ENCODE measurements at places on chromosomes 16 and 17.

DNA sequence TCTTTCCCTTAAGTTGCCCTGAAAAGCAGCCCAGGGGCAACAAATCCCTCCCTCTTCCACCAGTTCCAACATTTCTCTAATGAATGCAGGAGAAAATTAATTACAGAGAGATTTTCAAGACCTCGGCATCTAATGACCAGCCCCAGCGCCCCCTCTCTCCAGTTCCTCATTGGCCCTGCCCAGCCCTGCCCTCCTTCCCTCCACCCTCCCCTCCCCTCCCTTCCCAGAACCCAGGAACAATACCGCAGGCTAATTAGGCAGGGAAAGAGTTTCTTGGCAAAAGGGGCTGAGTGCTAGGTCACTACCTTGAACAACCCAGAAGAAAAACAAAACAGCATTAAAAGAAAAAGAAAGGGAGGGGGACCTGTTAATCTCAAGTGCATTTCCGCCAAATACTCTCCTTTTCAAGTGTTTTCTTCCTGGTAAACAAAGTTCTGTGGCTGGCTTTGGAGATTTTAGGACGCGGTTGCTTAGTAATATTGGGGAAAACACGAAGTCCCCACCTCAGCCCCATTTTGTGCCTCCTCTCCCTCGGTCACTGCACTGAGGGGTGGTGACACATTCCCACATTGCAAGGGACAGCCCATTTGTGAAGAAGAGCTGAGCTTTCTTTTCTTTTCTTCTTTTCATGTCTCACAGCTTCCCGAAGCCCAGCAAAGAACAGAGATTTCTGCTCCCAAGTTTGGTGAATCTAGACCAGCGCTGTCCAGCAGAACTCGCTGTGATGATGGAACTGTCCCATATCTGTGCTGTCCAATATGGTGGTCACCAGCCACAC is 215.4 kb downstream of the SOX9 start:
- no peak for DNase-seq

DNA sequence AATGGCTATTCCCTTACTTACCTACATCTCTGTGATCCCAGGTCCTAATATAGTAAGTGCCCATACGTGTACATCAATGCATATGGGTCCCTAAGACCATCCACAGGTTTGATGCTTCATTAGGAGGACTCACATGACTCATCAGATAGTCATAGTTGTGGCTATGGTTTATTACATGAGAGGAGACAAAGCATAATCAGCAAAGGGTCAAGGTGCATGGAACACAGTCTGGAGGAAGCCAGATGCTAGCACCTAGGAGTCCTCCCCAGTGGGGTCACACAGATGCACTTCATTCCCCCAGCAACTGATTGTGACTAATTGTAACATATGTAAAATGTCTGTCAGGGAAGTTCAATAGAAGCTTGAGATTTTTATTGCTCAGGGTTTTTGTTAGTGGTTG is 42.8 kb downstream of the PHKB start:
- DNase-seq, result peak; percentile 19

- no peak for DNase-seq
Observed at GRCh38 chr17:57580055-57580739, 164.9 kb downstream of the CCDC182 start.

DNA sequence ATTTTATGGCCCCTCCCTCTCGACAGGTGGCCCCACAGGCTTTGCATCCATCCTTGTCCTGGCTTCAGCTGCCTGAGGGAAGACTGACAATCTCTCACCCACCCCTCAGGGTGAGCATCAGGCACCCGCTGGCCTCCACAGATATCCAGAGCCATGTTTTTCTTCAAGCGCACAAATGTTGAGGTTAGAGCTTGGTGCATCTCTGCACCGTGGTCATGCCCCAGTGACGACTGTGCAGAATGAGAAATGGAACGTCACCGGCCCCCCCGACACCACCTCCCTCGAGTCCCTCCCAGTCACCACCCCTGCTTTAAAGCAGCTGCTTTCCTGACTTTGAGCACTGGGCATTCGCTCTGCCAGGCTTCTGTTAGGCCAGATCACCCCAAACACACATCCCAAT is 19.8 kb upstream of the TIMP2 start:
- no peak for DNase-seq

DNA sequence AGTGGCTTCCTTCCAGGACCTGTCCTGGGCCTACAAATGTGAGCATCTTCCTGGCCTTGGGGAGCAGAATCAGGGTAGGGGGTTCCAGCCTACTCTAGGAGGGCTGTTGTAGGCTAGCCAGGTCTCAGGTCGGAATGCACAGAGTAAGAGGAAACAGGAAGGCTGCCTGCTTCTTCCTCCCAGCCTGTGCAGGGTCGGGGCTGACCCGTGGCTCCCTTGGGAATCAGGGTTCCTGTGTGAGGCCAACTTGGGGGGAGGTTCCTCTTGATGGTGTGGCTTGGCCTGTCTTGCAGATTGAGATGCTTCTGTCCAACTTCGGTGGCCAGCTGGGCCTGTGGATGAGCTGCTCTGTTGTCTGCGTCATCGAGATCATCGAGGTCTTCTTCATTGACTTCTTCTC is 32.3 kb downstream of the SCNN1G start:
- no peak for DNase-seq

- no peak for DNase-seq
Observed at GRCh38 chr16:85215478-85216118, 103.3 kb upstream of the CIBAR2 start.

DNA sequence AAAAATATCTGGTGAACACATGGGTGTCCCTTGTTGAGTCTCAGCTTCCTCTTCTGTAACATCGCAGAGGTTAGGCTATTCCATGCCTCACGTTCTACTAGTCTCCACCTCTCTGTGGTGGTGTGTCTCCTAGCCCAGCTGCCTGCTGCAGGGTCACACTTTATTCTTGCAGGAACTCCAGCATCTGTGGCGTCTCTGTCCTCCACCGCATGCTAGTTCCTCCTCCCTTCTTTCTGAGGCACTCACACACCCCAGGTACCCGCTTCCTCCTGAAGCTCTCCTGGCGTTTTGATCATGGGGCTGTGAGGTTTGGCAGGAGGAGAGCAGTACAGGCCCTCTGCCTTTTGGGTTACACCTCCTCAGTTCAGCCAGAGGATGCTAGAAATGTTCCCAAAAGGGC is 9.9 kb upstream of the TEX2 start:
- DNase-seq, result no peak

- no peak for DNase-seq
Observed at GRCh38 chr16:56686758-56687157, 4.5 kb downstream of the MT1X start.

DNA sequence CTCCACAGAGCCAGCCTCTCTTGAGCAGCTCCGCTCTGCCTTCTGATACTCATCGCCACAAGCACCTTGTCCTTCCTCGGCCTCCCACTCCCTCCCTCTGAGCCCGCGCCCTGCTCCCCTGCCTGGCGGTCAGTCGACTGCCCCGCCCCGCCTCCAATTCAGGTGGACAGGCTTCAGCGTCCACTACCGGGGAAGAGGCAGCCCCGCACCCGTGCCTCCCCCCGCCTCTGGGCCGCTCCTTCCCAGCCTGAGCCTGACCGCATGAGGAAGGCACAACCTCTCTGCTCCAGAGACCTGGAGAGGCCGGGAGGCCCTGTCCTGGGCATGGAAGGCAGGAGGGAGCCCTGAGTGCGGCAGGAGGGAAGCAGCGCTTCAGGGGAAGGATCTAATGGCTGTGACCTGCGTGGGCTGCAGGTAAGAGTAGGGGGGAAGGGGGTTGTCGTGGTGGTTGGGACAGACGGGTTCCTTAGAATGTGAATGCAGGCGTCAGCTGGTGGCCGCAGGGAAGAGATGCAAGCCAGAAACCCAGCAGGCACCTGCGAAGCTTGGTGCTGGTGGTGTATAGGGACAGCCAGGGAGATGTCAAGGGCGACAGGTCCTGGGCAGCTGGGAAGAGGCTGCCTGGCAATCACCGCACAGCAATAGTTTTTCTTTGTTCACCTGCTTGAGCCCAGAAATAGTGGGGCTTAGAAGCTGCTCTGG is 3.0 kb upstream of the SLC6A4 start:
- no peak for DNase-seq

GRCh38 chr17:64378890-64379354 is 11.7 kb downstream of the PECAM1 start:
- DNase-seq, result no peak

DNA sequence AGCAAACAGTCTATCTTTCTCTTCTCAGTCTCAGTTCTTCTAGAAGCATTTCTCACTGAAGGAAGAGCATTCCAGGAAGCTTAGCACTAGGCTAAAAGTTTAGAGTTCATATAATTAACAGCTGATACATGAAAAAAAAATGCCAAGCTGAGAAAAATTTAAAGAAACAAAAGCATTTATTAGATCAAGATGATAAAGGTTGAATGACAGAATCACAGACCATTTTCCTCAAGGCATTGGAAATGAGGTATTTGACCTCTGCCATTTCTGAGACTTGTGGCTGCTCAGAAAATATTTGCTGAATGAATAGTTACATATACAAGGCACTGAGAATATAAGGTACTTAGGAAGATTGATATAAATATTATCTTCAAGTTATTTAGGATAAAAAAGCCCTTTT is 901.6 kb upstream of the GOT2 start:
- DNase-seq, result peak; percentile 86

DNA sequence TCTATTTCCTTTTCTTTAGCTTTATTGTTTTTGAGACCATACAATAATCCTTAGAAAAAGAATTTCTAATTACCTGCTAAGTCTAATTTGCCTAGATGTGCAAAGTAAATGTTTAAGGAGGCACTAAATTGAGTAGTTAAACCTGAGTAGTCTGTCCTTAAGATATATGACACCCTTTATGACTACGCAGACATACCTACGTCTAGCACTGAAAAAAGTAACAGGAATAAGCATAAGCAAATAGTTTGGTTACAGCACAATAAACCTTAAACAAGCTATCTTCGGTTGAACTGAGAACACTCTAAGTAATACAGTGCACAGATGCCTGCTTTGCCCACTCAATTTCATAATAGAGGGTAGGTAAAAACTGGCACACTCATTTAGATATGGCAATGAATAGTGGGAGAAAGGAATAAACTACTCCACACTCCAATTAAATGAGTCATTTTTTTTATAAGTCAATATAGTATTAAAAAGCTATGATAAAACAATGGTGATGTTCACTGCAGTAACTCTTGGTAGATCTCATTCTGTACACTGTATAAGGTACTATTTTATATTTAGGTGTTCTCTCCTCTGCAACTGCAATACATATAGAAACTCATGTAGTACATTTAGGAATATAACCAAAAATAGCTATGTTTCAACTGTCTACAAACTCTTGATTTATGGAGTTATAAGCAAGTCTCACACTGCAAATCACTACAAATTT is 19.7 kb upstream of the INTS2 start:
- no peak for DNase-seq

Data from fibroblast of lung (primary cell).